Stimulated activated CD8-positive, alpha-beta memory T cell treated with anti-CD3 and anti-CD28 coated beads, Interleukin-7, amount 100 ng/mL, for 4 hours (primary cell): ENCODE measurements at places on chromosomes 3 and 15.

GRCh38 chr15:91508633-91509032 is 344.9 kb upstream of the SLCO3A1 start:
- no peak for DNase-seq

GRCh38 chr15:64981812-64982431 is 7.8 kb downstream of the SPG21 start:
- DNase-seq: no peak

GRCh38 chr3:155404486-155404885 is 111.0 kb upstream of the STRIT1 start:
- no peak for DNase-seq

DNA sequence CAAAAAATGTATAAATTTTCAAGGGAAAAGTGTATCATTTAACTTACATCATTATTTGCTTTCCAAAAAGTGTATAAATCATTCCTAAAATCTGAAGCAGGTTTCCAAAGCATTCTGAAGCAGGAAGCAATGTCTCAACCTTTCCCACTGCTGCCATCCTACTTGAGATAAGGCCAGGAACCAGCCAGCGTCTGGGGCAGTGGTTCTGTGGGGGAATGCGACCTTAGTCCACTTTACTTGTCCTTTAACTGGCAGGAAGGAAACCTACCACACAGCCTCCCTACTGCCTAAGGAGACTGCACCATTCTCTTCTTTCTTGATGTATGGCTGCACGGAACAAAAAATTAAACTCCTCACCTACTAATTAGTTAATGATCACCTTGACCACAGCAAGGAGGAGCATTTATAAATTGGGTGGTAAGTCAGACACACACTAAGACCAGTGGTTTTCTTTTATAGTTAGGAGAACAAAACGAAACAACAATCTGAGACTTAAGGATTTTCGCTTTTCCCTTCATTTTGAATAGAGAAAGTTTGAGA is 3.7 kb downstream of the SORD start:
- no peak for DNase-seq

DNA sequence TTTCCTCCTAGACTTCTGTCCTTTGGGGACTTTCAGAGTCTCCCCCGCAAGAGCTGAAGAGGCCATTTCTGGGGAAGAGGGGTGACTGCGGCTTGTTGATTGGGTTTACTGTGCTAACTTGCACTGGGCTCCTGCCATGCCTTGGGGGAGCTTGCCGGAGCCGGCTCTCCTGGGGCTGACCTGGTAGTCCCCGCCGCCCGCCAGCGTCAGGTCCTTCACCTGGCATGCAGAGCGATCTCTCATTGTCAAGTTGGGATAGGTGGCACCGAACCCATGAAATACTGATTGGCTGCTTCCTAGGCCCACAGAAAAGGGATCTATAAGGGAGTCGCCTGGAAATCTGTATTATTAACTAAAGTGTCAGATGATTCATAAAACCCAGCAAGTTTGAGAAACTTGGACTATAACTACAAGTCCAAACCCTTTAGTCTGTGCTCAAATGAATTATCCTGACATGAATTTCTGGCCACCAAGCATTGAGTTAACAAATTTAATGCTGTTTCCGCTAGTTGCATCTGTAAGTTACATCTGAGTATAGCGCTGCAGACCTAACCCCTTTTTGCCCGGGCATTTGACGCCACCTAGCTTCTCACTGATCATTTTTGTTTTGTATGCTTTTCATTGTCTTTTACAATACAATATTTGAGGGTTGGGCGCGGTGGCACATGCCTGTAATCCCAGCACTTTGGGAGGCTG is 607 bp upstream of the IMP3 start:
- peak; percentile 26 for DNase-seq

DNA sequence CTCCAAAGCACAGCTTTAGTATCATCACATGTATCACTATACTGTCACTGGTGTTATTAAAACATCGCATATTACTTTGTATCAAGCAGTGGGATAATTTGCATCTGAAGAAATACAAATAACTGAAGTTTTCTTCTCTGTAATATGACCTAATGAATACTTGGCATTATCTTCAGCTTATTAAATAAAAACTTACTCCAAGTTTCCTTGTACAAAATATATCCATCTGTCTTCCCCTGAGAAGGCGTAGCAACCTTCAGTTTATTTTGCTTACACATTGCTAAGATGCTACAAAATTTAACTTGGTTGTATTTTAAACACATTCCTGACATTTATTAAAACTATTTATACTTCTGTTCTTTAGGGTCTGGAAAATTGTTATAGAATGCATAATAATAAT is 13.7 kb downstream of the FGF7 start:
- DNase-seq: no peak

GRCh38 chr3:87267953-87268645 is 8.3 kb downstream of the POU1F1 start:
- DNase-seq: no peak

- no peak for DNase-seq
Measured at GRCh38 chr15:98547741-98548138, 100.6 kb upstream of the IGF1R start.

- DNase-seq: no peak
Measured at GRCh38 chr3:176595307-176595706, 602.0 kb downstream of the TBL1XR1 start.

DNA sequence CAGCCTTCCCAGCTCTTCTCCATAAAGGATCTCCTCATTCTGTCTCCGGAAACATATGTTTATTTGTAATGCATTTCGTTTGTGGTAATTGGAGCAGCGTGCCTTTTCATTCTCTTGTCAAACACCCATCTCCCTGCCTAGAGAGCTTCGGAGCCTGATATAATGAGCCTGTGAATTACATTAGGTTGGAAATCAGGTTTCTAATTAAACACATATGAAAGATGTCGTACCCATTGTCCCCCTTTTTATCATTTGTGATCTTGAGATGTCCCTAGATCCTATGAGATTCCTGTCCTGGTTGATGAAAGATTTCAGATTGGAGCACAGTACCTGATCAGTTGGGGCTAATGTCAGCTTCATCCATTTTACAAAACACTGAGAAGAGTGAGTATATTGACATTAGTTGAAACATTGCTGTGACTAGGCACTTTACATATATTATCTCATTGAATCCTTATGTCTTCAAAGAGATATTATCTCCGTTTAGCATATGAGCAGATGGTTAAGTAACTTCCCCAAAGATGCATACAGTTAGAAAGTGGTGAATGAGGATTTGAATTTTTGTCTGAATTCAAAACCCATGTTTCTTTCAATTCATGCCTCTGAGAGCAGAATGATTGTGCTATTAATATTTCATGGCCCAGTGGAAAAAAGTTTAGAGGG is 23.1 kb downstream of the SYN2 start:
- no peak for DNase-seq

GRCh38 chr3:4749567-4750002 is 229.7 kb upstream of the BHLHE40 start:
- DNase-seq: no peak

GRCh38 chr15:81293728-81294515 is 30.0 kb downstream of the STARD5 start:
- DNase-seq: peak; percentile 71

DNA sequence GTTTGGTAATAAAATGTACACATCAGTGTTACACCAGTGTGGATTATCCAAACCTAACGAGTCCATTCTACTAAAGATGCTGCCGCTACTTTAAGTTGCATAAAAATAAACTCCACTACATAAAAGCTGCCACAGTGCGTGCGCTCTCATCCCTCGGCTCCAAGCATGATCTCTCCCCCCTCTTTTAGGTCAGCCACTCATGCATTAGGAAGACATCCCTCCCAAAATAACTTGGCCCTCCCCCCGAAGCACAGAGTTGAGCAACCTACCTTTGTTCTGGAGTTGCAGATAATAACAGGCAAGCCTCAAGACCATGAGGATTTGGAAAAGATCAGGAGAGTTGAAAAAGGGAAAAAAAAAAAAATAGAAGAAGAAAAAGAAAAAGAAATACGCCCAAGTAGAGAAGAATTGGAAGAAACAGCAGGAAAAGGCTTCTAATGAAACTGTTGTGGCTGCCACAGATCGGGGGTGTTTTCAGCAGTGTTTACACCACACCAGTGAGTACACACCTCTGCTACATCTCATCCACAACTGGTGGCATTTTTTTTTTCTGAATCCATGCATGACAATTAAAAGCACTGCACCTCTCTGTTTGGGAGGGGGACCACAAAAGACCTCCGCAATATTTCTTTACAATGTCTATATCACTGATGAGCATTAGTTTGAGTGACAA is 339.2 kb downstream of the FOXP1 start:
- no peak for DNase-seq

GRCh38 chr3:165359005-165359404 is 162.8 kb upstream of the SLITRK3 start:
- no peak for DNase-seq
